ENCODE measurements at places on chromosomes 16 and 17.
A peak's percentile ranks its signal among the peaks of the same experiment; 100 is the strongest.

GRCh38 chr17:19386051-19386929 lies 700 bp downstream of the MFAP4 start:
- DNase-seq, result no peak

- no peak for DNase-seq
Observed at GRCh38 chr16:10332241-10332640, 53.6 kb upstream of the ATF7IP2 start.

DNA sequence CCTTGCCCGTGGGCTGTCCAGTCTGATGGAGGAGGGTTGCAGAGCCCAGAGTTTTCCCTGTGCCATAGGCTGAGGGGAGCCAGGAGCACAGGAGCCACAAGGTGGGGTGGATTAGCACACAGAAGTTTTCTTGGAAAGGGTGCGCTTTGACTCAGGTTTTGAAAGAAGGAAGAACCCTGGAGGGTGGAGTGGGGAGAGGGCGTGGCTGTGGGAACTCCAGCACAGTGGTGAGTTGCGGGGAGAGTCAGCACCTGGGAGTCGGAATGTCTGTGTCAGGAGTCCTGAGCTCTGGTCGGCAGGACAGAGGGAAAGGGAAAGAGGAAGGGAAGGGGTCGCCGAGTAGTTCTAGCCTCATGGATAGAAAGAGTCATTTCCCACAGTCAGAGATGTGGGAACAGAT lies 8.9 kb upstream of the KRT14 start:
- no peak for DNase-seq

DNA sequence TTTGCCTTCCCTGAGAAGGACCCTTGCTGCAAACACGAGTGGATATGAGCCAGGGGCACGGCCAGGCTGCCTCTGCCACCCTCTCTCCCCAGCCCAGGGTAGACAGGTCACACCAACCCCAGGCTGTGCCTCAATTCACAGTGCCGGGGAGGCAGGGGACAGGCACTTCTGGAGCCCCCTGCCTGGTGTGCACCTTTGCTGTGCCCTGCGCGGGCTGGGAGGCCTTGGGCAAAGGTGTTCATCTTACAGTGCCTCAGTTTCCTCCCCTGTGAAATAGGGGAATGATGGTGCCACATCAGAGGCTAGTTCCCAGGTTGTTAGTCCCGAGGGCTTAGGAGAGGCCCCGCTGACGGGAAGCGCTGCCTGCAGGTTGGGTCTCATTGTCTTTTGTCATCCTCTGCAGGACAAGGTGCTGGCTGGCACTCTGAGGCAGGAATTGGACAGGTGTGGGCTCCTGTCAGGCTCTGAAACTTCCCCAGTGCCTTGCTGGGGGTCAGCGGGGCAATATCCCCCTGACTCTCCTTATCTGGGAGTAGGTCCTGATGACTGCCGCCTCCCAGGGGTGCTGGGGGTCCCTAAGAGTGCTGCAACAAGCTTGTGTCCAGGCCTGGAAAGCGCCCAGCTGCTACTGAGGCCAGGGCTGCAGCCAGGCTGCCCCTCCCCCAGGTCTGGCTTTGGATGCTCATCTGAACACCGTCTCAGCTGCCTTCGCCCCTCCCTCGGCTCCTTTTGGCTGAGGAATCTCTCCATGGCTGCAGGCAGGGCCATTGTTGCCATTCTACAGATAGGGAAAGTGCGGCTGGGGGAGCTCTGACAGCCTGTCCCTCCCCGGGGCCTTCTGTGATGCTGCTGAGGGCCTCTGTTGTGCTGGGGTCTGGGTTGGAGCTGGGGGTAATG lies 3.1 kb downstream of the PRSS21 start:
- no peak for DNase-seq

GRCh38 chr16:79026117-79026516 lies 574.4 kb downstream of the MAF start:
- no peak for DNase-seq

DNA sequence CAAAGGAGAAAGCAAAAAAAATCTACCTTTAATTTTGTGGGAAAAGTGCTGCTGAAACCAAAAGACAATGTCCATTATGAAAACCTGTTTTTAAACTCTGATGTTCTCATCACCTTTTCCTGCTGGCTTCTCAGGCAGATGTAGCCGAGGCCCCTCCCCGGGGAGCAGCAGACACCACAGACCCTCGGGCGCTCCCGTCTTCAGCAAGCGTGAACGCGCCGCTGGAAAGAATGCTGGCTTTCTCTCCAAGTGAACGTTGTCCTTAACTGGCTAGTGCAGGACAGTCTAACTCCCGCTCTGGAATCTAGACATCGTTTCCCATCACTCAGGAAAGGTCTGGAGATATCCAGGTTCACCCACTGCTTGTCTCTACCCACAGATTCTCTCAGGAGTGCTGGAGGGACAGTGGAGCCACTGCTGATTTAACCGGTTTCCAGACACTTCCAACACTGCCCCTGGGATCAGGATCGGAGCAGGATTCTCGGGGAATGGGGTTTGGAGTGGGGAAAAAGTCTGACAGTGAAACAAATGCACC lies 211.2 kb downstream of the RBFOX3 start:
- no peak for DNase-seq

DNA sequence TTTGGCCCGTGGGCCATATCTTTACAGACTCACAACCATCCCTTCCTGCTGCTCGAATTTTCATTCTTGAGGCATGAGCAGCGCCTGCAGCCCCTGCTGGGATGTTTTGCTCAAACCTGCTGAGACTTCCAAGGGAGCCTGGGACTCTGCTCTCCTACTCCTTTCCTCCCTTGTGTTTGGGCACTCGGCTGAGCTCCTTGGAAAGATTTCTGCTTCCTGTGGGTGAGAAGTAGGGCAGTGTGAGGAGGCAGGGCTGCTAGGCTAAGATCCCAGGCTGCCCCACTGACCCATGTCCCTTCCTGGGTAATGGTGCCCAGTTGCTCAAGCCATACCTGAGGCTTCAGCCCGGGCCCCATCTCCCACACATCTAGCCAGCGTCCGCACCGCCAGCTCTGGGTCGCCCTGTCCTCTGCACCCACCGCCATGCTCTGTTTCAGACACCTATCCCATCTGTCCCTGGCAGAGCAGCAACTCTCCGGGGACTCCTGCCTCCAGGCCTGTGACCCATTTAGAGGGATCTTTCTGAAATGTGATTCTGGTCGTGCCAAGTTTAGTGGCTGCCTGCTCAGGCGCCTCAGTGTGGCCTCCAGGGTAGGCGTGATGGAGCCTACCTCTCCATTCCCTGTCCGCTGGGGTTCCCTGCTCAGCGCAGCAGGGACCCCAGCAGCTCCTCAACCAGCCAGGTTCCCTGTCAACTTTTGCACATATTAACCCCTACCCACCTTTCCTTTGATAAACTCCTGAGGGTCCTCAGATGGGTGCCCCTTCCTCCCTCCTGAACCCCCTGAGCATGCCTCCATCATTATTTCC lies 190.1 kb downstream of the CCDC182 start:
- DNase-seq, result no peak

DNA sequence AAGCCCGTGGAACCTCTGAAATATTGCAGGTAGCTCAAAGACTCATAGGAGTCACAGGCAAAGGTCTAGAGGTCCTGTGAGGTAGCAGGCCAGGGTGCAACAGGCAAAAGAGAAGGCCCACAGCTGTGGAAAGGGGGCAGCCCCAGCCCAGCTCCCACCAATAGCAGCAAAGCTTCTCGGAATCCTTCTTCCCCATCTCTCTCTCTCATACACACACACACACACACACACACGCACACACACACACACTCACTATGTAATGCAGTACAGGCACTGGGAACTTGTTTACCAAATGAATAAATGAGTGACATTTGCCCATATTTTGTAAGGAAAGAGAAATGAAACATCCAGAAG lies 16.8 kb upstream of the SUPT4H1 start:
- DNase-seq, result no peak

- no peak for DNase-seq
Observed at GRCh38 chr17:27475981-27476895, 20.0 kb downstream of the KSR1 start.

GRCh38 chr17:8128125-8128784 lies 4.3 kb upstream of the HES7 start:
- no peak for DNase-seq

- no peak for DNase-seq
Observed at GRCh38 chr17:65584604-65585521, 23.4 kb upstream of the AXIN2 start.

DNA sequence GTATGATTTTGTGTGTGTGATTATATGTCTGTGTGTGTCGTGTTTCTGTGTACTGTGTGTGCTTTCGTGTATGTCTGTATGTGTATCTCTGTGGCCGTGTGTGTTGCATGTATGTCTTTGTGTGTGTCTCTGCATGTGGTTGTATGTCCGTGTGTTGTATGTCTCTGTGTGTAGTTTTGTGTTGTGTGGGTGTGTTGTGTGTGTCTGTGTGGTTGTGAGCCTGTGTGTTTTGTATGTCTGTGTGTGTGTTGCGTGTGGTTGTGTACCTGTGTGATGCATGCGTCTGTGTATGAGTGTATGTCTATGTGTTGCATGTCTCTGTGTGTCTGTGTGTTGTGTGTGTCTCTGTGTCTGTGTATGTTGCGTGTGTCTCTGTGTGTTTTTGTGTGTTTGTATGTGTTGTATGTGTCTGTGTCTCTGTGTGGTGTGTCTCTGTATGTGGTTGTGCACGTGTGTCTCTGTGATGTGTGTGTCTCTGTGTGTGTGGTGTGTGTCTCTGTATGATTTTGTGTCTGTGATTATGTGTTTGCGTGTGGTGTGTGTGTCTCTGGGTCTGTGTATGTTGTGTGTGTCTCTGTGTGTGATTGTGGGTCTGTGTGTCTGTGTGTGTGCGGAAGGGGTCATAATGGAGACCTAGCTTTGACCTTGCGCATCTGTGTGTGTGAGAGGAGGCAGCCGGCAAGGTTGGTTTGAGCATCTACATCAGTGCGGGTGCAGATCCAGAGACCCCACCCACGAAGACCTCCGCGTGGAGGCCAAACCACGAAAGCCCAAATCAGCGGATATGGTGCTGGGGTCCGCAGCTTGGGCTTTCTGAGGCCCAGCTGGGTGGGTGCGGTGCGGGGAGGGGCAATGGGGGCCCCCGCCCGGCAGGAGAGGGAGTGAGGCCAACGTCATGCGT lies 212.6 kb upstream of the GSE1 start:
- DNase-seq, result no peak

- DNase-seq, result no peak
Observed at GRCh38 chr16:48641770-48642169, 31.8 kb upstream of the N4BP1 start.

- no peak for DNase-seq
Observed at GRCh38 chr16:30104492-30104891, 8.5 kb upstream of the YPEL3 start.

- no peak for DNase-seq
Observed at GRCh38 chr16:68369697-68370580, 59.1 kb downstream of the PRMT7 start.

DNA sequence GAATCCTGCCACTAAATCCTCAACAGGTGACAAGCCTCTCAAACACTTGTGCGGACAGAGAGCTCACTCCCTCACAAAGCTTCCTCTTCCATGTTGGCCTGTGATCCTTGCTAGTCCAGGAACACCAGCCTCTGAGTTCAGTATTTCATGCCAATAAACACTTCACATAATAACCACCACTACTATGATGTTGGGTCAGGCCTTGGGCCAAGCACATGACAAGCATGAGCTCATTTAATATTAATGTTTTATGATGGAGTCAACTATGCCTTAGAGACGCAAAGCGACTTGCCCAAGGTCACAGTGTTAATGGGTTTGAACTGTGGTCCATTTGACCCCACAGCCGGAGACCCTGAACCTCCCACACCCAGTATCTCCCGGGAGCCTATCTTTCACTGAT lies 129.1 kb downstream of the GAS7 start:
- DNase-seq, result no peak

DNA sequence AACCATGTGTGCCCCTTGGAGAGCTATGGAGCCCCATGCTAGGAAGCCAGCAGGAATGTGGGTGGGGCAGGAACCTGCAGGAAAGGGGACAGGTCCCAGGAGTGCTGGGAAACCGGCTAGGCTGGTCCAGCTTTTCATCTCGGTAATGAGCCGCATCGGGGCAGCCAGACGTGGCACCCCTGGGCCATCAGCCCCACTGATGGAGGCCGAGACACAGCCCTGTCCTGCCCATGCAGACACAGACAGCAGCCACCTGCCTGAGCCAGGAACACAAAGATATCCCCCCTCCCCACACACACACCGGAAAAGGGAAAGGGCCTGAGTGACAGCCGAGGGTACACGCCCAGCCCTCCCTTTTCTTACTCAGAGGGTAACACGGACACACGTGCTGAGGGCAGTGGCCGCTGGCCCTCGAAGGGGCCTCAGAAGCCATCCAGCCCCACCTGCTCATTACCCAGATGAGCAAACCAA lies 18.1 kb downstream of the PPL start:
- no peak for DNase-seq

- DNase-seq, result peak; percentile 48
Observed at GRCh38 chr17:57599271-57600045, 145.6 kb downstream of the CCDC182 start.

DNA sequence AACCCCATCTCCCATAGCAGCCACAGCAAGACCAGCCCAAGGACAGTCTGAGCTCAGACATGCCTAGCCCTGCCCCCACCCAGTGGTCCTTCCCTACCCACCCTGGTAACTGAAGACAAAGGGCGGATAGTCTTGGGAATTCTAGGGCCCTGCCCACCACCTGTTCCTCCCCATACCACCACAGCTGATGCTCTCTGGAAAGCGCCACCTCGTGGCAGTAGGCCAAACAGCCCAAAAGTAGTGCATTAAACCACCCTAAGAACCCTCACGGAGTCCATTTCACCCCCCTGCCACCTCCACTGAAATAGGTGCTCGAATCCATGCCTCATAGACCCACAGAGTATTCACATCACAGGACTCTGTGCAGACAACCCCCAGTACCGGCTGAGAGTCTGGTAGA lies 1021.4 kb downstream of the CDH8 start:
- DNase-seq, result no peak

GRCh38 chr16:24536671-24537070 lies 2.7 kb upstream of the RBBP6 start:
- no peak for DNase-seq

GRCh38 chr17:37737971-37738370 lies 6.9 kb downstream of the HNF1B start:
- DNase-seq, result peak; percentile 48

GRCh38 chr17:19867079-19867328 lies 732 bp downstream of the ULK2 start:
- peak; percentile 24 for DNase-seq

- DNase-seq, result peak; percentile 15
Observed at GRCh38 chr17:73323409-73324159, 11.8 kb upstream of the CDC42EP4 start.

DNA sequence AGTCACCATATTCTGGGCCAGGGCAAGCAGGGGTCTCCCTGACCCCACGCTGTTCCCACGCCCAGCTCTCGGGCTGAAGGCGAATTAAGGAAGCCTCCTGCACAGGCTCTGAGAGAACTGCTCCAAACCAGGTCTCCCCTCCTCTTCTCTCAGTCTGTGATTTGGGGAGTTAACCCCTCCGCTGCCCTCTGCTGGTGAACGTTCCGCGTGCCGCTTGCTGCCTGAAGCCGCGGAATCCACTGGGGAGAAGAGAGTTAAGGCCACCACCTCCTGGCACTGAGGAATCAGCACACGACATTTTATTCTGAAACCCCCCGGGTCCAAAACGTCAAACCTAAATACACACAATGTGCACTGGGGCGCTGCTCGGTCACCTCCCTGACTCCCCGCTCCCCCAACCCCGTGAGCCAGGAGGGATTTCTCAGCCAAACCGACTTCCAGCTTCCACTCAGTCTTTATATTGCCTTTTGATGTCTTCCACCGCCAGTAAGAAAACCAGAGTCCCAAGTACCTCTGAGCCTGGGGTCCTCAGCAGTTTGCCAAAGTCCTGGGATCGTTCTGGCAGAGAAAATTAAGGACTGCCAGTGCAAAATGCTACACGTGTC lies 54.4 kb upstream of the RCVRN start:
- peak; percentile 25 for DNase-seq

- DNase-seq, result no peak
Observed at GRCh38 chr16:85445779-85446222, 167.3 kb upstream of the GSE1 start.

Data from OCI-M1 (cell line).